ENCODE measurements at places on chromosomes 4 and X.

GRCh38 chr4:99708551-99708950 lies 50.9 kb upstream of the C4orf54 start:
- no peak for DNase-seq

DNA sequence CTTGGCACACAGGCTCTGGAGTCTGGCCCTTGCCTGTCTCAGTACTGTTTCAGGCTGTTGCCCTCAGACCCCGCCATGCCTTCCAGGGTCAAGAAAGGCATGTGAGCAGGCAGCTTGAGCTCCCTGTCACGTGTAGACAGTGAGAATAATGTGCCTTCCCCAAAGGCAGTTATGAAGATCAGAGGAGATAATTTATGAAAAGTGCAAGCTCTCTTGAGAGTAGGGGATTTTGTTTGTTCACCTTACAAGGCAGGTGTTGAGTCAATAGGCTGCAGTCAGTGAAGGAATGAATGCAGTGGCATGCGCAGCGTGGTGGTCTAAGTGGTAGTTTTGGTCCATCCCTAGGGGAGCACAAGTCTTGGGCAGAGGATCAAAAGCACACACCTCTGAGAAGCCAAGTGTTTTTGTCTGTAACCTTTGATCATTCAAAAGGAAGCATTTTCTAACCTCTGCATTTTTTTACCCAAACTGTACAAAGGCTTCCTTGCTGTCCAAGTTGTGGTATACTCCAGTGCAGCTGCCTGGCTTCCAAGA lies 14.4 kb downstream of the HADH start:
- DNase-seq, result no peak

DNA sequence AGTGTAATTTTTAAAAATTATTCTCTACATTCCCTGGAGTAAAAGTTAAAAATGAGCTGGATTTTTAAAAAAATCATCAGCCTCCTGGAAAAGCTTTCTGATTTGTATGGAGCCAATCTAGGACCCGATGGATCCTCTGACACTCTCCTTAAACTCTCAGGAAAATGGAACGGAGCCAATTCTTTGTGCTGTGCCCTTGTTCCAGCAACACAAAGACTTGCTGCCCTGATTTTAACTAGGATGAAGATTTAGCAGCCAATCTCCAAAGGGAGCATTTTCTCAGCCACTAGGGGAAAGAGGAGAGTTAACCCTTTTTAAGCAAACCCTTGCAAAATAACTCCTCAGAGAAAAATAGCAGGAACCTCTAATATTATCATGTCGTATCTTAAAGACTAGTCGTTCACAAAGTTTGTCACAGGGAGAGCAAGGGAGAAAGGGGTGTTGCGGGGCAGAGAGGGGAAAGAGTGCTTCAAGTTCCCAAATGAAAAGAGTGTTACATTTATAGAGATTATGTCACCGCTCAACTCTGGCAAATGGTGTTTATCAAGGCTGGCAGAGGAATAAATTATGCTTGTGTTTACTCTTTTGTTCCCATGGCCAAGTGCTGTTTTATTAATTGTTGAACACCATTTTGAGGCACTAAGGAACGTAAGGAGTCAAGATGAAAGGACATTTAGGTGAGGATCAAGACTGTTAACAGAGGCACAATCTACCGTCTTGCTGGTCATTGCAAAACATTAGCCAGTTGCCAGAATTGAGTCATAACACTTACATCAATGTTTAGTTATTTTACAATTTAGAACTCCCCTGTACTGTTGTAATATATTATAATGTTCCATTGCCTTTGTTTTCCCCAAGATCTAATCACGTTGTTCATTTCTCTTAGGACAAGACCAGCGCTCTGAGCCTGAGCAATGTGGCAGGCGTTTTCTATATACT lies 250.7 kb downstream of the THOC2 start:
- no peak for DNase-seq

- DNase-seq, result no peak
Measured at GRCh38 chrX:33053001-33053400, 158.3 kb downstream of the DMD start.

DNA sequence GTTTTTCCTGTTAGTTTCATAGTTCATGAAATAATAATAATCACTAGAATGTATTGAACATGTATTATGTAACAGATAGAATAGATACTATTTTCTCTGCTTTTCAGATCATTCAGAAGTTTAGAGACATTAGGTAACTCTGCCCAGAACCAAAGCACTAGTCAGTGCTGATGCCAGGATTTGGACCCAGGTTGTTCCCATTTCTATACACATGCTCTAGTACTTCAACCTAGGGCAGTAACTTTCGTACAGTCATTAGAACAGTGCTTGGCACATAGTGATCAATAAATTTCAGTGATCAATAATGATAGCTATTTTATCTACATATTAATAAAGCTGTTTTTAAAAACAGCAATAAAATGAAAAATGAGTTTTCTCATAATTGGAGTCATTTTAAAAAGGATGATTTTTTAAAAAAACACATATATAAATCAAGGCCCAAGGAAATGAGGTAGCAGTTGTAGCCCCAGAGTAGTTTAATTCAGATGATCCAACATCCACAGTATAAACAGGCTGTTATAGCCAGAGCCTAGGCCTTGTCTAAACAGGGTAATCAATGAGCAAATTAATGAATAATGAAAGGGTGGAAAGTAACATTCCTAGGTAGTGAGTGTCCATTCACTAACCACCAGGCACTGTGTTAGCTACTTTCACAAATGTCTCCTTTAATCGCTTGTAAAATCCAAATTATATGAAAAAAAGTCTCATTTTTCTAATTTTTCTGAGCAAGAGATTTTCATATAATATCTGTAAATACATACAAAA lies 25.6 kb downstream of the TXK start:
- DNase-seq, result no peak

DNA sequence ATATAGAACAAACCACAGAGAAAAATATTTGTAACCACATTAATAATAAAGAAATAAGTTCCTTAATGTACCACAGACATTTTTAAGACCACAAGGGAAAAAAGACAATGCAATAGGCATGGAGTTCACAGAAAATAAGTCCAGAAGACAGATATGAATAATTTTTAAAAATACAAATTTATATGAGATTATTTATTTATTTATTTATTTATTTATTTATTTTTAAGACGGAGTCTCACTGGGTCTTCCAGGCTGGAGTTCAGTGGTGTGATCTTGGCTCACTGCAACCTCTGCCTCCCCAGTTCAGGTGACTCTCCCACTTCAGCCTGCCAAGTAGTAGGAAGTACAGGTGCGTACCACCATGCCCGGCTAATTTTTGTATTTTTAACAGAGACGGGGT lies 53.7 kb downstream of the THAP9 start:
- no peak for DNase-seq

GRCh38 chr4:164357957-164358356 lies 396.0 kb upstream of the SMIM31 start:
- no peak for DNase-seq

DNA sequence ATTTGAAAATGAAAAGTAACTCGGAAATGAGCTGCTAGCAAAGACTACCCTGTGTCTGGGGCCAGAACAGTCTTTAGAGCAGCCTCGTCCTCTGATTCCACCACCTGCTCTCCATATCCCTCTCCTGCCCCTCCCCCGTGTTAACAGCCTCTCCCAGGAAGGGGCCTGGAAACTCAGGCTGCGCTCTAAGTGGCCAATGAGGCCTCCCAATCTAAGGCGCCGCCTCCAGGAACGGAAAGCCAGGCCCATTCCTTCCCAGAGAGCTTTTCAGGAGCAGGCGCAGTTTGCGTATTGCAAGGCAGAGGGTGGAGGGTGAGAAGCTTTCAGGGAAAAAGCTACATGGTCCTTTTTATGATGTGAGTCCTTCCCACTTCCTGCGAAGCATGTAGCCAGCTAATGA lies 31.2 kb downstream of the RS1 start:
- no peak for DNase-seq

DNA sequence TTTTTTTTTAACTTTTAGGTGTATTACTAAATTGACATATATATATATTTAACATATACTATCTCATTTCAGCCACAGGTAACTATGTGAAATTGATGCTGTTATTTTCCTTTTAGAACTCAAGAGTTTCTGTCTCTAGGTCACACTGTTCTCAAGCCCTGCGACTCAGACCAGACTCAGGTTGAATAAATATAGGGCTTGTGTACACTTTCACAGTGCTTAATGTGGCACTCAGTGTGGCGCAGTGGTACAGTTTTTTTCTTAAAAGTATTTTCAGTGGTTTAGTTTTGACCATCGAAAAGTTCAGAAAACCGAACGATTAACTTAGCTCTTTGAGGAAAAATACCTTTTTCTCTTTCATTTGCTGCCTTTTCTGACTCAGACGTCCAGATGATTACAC lies 24.7 kb downstream of the PACRGL start:
- no peak for DNase-seq

DNA sequence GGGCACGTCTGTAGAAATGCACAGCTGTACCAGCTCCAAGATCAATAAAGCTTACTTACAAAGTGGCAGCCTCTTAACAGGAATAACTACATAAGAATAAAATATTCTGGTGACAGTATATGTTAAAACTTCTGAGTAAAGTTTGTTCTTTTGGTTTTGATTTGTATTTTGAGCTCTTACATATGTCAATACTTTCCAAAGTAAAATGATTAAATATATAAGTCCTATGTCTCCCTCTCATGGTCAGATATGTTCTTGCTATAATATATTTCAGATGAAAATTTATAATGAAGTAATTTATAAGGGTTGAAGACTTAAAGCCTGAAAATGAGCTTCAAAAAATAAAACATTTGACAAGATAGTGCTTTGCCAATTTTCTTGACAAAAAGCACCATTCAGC lies 254.4 kb downstream of the NPFFR2 start:
- no peak for DNase-seq

GRCh38 chr4:108417923-108418322 lies 202.5 kb upstream of the RPL34 start:
- DNase-seq, result no peak

GRCh38 chrX:134661295-134661694 lies 3.0 kb upstream of the PLAC1 start:
- no peak for DNase-seq

DNA sequence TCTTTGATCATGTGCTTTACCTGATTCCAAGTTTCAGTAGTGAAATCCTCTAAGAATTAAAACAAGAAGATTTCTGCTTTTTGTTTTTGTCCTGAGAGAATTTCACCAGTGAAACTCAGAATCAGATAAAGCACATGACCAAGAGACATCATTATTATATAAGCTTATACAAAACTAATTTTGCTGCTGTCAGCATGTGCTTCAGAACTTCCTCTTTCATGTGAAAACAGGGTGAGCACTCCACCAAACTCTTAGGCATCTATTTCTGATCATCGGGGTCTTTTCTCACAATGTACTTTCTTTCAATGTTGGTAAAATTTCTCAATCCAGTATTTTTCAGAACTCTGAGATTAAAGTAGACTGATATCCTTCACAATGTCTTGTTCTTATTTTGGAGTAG lies 152.1 kb downstream of the SLC39A8 start:
- DNase-seq, result no peak

DNA sequence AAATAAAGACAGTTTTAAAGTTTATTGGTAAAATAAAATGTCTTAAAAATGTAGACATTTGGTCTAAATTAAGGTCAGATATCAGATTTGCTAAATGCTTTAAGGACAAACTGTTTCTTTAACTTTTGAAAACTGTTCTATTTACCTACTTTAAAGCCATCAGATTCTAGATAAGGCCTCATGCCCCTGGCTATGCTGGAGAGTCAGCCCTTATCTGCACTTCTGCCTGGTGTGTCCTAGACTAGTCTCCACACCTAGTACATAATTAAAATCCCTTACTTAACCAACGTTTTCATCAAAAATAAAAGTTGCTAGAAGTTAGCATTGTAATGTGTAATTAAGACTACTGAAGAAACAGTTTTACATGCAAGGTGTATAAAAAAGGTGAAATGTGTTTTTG lies 25.6 kb downstream of the HSD17B11 start:
- DNase-seq, result no peak

DNA sequence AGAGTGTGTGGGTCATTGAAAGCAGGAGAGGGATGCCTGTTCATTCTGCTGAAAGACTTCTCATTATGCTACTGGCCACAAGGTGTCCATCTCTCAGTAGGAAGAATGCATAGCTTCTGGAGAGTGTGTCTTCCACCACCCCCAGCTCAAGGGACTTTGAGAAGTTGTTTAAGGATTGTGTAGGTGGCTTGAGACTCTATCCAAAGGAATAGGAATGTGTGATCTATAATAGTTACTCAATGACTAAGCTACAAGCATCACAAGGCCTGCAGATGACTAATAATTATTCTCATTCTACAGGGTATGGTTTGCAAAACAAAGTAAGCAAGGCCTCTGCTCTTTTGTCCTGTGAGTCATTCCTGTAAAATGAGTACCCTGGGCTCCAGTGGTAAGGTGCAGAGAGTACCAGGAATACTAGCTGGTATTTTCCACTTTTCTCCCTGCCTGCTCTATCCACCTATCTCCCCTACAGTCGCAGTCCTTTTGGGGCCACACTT lies 279.8 kb upstream of the BOD1L1 start:
- no peak for DNase-seq

- no peak for DNase-seq
Measured at GRCh38 chr4:173547889-173548288, 17.9 kb upstream of the HAND2 start.

GRCh38 chr4:29540439-29541102 lies 1179.6 kb upstream of the PCDH7 start:
- DNase-seq, result no peak

DNA sequence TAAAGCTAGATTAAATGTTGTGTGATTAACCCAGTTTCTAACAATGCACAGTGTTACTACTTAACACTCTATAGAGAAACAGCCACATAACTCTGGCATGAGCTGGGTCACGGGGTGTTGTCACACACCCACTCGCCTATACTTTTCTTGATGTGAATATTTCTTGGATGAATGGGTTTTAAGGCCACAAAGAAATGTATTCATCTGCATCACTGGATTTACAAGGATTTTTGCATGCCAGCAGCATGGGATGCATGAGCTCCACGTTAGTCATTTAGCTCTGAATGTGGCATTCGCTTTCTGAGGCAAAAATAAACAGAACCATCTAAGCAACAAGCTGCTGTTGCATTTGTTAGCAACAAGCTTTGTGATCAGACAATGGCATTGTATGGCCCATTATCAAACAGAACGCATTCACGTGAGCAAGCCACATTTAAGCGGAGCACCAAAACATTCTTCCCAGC lies 89.7 kb downstream of the LRP2BP start:
- DNase-seq, result no peak

- no peak for DNase-seq
Measured at GRCh38 chrX:19743386-19743785, 144.0 kb downstream of the SH3KBP1 start.

DNA sequence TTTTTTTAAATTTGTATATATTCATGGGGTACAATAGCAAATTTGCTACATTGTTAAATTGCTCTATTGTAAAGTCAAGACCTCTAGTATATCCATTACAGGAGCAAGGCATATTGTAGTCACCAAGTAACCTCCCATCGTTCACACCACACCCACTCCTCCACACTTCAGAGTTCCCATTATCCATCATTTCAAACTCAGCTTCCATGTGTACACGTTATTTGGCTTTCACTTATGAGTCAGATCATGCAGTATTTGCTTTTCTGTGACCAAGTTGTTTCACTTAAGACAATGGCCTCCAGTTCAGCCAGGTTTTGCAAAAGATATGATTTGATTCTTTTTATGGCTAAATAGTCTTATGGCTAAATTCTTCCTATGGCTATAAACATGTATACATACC lies 2614.2 kb downstream of the PCDH7 start:
- DNase-seq, result no peak
